ENCODE measurements at places on chromosomes 2 and 18. TPM values are rescaled to one million over a fixed set of nuclear protein-coding genes. Genes with fewer than 3 reads are reported as not detected.

The GRHL1 gene
- 0.15 TPM for polyA plus RNA-seq

The GRP gene
- polyA plus RNA-seq: not detected

The L3MBTL4 gene
- 1.3 TPM for polyA plus RNA-seq

The SKA1 gene
- not detected for polyA plus RNA-seq

The NETO1 gene
- polyA plus RNA-seq: not detected

The SERPINB10 gene
- not detected for polyA plus RNA-seq

The ASIC4 gene
- not detected for polyA plus RNA-seq

The FOXI3 gene
- not detected for polyA plus RNA-seq

The GALNT13 gene
- polyA plus RNA-seq: 1.8 TPM

The CNOT9 gene
- 21.3 TPM for polyA plus RNA-seq

The CFAP53 gene
- 0.61 TPM for polyA plus RNA-seq

The SP140 gene
- 0.13 TPM for polyA plus RNA-seq

The FLACC1 gene
- polyA plus RNA-seq: 2.5 TPM

The PLCL1 gene
- polyA plus RNA-seq: 15.7 TPM

The SETBP1 gene
- 1.3 TPM for polyA plus RNA-seq

The TPO gene
- polyA plus RNA-seq: not detected
